ENCODE measurements at places on chromosomes 11 and 22.

- no peak for DNase-seq
These were observed 14.2 kb downstream of the IGSF9B start for GRCh38 chr11:133942577-133942976.

- no peak for DNase-seq
These were observed 30.9 kb upstream of the LRRC32 start for GRCh38 chr11:76701294-76702040.

GRCh38 chr11:47288066-47288465 is 18.1 kb downstream of the MADD start:
- DNase-seq: no peak

GRCh38 chr22:38453996-38454352 is 1.0 kb downstream of the KCNJ4 start:
- no peak for DNase-seq

- DNase-seq: no peak
These were observed 59.2 kb upstream of the CRTAM start for GRCh38 chr11:122779047-122779629.

DNA sequence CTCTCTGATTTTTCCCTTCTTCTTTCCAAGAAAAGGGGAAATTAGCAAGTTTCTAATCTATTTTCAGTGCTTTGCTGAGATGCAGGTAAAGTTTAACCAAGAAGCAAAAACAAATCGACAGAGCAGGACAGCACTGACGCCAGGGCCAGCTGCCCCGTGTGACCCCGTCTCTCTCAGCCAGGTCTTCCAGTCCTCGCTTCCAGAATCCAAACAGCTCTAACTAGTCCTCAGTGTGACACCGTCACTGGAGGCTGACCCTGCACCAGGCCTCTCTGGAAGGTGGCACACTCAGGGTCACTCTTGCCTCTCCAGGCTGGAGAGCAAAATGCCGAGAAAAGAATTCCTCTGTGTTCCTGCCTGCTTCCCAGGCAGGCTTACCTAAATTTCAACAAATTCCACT is 44.8 kb downstream of the SHANK2 start:
- no peak for DNase-seq

- no peak for DNase-seq
These were observed 195.9 kb downstream of the BCR start for GRCh38 chr22:23376256-23376655.

- DNase-seq: no peak
These were observed 54.4 kb downstream of the FLRT1 start for GRCh38 chr11:64089915-64090805.

GRCh38 chr22:27750584-27751265 is 50.8 kb downstream of the MN1 start:
- DNase-seq: no peak

GRCh38 chr22:45504373-45505341 is 2.0 kb downstream of the FBLN1 start:
- DNase-seq: no peak

GRCh38 chr22:39917776-39918495 is 17.1 kb downstream of the GRAP2 start:
- no peak for DNase-seq

GRCh38 chr11:10592331-10592730 is 23.9 kb upstream of the LYVE1 start:
- no peak for DNase-seq

GRCh38 chr11:83970061-83970671 is 684.0 kb upstream of the CCDC90B start:
- no peak for DNase-seq

DNA sequence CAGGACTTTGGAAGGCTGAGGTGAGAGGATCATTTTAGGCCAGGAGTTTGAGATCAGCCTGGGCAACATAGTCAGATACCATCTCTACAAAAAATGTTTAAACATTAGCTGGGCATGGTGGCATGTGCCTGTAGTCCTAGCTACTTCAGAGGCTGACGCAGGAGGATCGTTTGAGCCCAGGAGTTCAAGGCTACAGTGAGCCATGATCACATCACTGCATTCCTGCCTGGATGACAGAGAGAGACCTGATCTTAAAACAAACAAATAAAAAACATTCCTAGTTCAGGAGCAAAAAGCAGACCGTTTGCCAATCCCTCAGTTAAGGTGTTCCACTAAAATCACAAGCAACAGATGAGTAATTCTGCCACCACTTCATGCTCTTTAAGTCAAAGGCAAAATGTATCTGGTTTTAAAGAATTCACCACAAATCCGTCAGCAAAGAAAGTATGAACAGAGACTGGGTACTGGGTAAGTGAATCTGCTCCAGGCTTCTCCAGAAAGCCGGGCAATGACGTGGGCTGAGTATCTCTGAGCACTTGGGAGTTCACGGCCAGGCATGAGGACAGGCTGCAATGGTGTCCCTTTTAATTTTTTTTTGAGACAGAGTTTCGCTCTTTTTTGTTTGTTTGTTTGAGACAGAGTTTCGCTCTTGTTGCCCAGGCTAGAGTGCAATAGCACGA is 19.5 kb downstream of the CLTCL1 start:
- no peak for DNase-seq

- no peak for DNase-seq
These were observed 90.7 kb downstream of the C11orf87 start for GRCh38 chr11:109512680-109513079.

GRCh38 chr11:94946812-94947211 is 26.5 kb downstream of the CWC15 start:
- no peak for DNase-seq

GRCh38 chr11:65468874-65469333 is 29.9 kb upstream of the MALAT1 start:
- DNase-seq: no peak

DNA sequence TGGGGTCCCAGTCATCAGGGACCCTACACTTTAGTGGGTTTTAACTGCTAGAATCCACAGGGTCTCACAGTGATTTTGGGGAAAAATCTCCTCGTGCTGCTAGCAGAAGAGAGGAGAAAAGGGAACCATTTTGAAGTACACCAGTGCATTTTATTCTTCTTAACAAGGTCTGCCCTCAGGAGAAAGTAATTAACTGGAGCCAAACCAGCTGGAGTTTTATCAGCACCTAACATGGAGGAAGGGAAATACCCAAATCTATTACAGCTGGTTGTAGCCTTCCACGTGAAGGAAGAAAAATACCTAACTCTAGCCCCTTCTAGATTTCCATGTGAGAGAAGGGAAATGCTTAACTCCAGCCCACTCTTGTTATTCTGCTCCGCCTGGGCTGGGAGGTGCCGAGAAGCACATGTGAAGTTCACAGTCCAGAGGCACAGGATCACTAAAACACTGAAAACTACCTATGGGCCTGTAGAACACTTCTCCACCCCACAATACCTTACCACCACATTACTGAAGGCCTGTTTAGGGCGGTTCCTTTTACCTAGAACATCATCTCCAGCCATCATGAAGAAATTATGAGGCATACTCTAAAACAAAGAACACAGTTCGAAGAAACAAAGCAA is 31.3 kb upstream of the TEAD1 start:
- DNase-seq: no peak

DNA sequence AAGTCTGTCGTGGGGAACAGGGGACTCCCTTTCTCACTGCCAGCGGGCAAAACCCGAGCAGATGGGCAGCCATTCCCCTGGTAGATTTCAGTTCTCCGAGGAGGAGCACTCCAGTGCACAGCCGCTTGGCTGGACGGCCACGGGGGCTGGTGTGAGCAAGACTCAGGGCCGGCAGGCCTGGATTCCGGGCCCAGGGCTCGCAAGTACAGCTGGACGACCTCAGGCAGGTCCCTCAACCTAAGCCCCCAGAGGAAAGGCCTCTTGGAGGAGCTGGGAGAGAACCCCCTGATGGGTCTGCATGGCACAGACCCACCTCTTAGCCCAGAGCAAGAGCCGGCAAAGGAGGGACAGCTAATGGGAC is 31.3 kb upstream of the TCF20 start:
- DNase-seq: no peak

DNA sequence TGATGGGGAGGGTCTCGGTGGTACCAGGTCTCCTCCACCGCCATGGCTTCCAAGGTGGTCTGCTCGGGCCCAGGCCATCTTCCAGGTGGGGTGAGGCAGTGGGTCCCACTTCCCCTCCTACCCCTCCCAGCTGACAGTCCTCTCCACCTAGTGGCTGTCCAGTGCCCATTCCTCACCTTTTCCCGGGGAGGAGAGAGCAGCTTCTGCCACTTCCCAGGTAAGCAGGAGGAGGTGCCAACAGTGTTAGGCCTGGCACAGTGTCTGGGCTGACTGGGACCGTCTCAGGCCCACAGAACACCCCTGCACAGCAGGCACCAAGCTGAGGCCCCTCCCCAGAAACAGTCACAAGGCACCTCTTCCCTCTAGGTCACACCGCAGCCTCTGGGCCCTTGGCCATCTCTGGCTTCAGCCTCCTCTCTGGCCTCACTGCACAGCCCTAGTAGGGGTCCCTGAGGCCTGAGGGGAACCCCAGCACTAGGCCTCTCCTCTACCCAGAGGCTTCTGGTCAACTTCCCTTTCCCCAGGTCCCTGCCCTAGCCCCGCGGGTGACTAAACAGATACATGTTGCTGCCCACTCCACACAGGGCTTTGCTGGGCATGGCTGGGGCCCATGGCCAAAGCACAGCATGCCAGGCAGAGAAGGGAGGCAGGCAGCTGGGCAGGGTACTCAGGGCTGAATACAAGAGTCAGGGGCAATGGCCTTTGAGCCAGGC is 2.3 kb upstream of the ANKRD13D start:
- no peak for DNase-seq

GRCh38 chr11:99268886-99269285 is 248.1 kb downstream of the CNTN5 start:
- DNase-seq: no peak

DNA sequence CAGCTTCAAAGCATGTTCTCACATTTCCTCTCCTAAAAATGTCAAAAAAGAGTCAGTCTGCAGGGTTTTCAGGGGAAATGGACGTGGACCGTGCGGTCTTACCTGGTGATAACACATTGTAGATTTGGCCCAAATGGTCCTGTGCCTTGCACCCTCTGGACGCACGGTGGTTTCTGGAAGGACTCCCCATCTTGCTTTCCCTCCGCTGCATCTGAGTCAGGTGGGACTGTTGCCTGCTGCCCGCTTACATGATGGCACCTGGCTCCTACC is 1290.1 kb downstream of the TBC1D22A start:
- no peak for DNase-seq

- DNase-seq: no peak
These were observed 35.3 kb downstream of the EHF start for GRCh38 chr11:34656062-34656720.

GRCh38 chr22:18048441-18048898 is 24.1 kb upstream of the MICAL3 start:
- no peak for DNase-seq

GRCh38 chr11:83933008-83933407 is 646.8 kb upstream of the CCDC90B start:
- no peak for DNase-seq

- no peak for DNase-seq
These were observed 616 bp downstream of the GGT5 start for GRCh38 chr22:24244144-24244787.

GRCh38 chr22:24830205-24830979 is 24.4 kb downstream of the SGSM1 start:
- no peak for DNase-seq

DNA sequence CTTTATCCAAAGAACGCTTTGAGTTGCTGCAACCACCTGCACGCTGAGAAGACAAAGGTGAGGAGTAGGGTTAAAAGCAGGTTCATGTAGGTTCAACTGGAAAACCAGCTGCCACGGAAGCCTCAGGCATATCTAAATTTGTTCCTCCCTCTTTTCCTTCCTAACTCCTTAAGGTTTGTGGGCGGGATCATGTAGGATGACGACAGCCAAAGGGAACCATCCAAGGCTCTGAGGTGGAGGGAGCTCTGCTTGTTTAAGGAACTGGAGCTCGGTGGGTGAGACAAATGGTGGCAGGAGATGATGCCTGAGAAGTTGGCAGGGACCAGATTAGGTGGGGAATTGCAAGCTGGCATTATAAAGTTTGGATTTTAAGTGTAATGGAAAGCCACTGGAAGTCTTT is 60.3 kb downstream of the SPON1 start:
- no peak for DNase-seq

DNA sequence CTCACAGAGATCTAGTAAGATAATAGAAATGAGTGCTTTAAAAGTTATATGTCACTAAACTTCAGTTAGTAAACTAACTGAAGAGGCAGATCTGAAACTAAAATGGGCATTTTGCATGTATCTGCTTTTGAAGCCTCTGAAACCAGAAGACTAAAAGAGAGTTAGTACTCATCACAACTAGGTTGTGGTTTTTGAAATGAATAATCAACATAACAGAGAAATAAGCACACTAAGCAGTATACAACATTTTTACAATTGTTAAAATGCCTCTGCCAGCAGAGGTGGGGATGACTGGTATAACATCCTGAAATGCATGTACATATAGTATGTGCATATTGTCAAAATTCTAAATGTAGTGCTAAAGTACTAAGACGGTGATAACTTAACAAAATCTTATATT is 564.5 kb downstream of the DLG2 start:
- no peak for DNase-seq

DNA sequence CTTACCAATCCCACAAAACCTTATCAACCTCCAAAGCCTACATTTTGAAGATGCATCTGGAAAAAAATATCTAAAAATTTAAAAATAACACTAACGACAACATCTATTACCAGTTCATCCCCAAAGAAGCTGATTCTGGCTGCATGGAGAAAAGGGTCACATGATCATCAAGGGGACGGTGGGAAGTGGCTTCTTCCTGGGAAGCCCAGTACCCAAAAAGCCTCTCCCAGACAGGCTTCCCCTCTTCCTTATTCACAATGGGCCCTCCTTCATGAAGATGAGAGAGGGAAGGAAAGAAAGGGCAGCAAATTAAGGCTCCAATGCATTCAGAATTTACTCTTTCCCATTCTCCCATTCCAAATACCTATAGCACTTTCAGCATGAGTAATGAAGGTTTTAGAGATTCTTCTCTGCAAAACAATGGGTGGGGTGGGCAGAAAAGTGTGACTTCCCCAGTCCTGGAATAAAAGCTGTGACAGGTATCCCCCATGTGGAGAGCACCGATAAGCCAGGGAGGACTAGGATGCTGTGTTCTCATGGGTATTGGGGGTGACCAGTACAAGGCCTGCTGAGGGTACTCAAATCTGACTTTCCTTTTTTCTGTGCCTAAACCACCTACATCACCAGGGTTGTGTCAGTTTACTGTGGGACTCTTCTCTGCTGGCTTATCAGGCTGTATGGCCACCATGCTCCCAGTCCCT is 88.2 kb downstream of the SIK3 start:
- no peak for DNase-seq

DNA sequence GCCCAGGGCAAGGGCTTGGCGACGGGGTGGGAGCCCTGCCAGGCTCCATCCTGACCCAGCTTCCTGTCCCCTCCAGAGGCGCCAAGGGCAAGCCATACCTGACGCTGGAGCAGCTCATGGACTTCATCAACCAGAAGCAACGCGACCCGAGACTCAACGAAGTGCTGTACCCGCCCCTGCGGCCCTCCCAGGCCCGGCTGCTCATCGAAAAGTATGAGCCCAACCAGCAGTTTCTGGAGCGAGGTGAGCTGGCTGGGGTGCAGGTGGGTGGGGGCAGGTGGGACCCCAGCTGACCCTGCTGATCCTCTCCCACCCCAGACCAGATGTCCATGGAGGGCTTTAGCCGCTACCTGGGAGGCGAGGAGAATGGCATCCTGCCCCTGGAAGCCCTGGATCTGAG is 5.0 kb downstream of the PLCB3 start:
- DNase-seq: no peak

GRCh38 chr11:62612366-62613290 is at the start of the genes EML3 and ROM1:
TSS of gene EML3 (minus strand) at chr11:62612775. CDS start at chr11:62612457, 318 bp downstream.
TSS of gene ROM1 (plus strand) at chr11:62613257. CDS start at chr11:62613282, 25 bp downstream.
- peak; percentile 86 for DNase-seq

All from activated T-cell treated with anti-CD3 and anti-CD28 coated beads for 4 hours (primary cell).